SJSA1 (cell line): ENCODE measurements at places on chromosomes 5 and 9. TPM values are rescaled to one million over a fixed set of nuclear protein-coding genes. Genes with fewer than 3 reads are reported as not detected.

The CYFIP2 gene
- 0.06 and 4.1 TPM in 2 replicates for total RNA-seq

The PTTG1 gene
- 659 and 829 TPM in 2 replicates for total RNA-seq

The STC2 gene
- 12.6 and 43.4 TPM in 2 replicates for total RNA-seq

The AQP7 gene
- not detected in 2 replicates for total RNA-seq

The TAF11L10 gene
- total RNA-seq: not detected in 2 replicates

The CSF2 gene
- total RNA-seq: 0.68 TPM in 1 of 2 replicates, not detected in the other

The GKAP1 gene
- 0.37 and 19.0 TPM in 2 replicates for total RNA-seq

The MED7 gene
- 22.8 and 24.7 TPM in 2 replicates for total RNA-seq

The IL9 gene
- not detected in 2 replicates for total RNA-seq

The ABLIM3 gene
- 24.1 and 32.8 TPM in 2 replicates for total RNA-seq

The ADRB2 gene
- 13.8 and 14.9 TPM in 2 replicates for total RNA-seq

The EIF4E1B gene
- total RNA-seq: not detected in 2 replicates

GRCh38 chr5:14998491-14998890 is 126.9 kb upstream of the ANKH start:
- DNase-seq: no peak

- no peak for DNase-seq
Observed at GRCh38 chr5:119070578-119070827, 384 bp upstream of the DMXL1 start.

- DNase-seq: no peak
Observed at GRCh38 chr9:79578891-79579290, 7.1 kb downstream of the TLE4 start.

DNA sequence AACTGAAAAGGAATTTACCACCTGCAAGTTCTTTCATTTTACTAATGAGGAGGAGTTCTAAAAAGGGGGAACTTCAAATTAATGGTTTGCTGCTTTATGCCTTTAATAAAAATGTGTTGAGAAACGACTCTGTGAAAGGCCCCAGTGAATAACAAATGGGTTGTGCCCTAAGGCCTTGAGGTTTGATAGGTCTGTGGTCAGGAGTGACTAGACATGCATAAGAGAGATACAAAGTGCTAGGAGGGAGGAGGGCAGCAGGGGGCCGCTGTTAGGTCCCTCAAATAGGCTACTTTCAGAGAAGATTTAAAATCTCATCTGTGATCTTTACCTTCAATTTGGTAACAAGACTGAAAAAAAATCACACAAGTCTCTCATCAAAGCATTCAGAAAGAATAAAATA is 58.3 kb downstream of the FAM81B start:
- no peak for DNase-seq

GRCh38 chr9:14316602-14317300 is 2.8 kb upstream of the NFIB start:
- DNase-seq: no peak

DNA sequence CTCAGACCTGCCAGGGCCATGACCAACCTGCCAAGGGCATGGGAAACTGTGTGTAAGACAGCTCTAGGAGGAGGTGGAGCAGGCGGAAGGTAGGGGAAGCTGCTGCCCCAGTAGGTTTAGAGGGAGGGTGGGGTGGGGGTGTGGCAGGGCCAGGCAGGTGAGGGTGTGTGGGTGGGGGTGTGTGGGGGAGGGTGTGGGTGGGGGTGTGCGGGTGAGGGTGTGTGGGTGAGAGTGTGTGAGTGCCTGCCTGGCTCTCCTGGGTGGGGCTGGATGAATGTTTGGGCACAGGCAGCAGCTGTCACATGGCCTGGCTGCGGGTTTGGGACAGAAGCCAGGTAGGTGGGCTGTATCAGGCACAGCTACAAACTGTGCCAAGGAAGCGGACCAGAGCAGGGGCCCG is 8.8 kb upstream of the N4BP3 start:
- DNase-seq: no peak

DNA sequence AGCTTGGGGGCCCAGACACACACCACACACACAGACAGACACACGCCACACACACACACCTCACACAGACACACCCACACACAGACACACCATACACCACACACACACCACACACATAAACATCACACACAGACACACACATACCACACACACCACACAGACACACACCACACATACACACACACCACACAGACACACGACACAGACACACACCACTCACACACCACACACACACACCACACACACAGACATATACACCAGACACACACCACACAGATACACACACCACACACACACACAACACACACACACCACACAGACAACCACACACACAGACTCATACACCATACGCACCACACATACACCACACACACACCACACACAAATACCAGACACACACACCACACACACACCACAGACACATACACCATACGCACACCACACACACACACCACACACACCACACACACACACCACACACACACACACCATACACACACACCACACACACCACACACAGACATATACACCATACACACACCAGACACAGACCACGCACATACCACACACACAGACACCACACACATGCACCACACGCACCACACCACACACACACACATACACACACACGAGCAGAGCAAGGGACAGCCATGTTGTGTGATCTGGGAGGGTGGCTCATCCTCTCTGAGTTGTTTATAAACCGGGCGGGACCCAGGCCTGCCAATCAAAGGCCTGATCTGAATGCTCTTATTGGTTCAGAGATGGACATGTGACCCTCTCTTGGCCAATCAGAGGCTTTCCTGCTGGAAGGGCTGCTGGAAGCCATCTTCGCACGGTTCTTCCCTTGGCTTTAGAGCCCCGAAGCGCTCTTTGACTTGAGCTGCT is 148.3 kb downstream of the GAPVD1 start:
- DNase-seq: no peak

- DNase-seq: no peak
Observed at GRCh38 chr5:57436586-57436985, 46.0 kb downstream of the ACTBL2 start.

- DNase-seq: no peak
Observed at GRCh38 chr5:173643964-173644363, 27.5 kb upstream of the BOD1 start.

GRCh38 chr5:134175921-134176510 is 734 bp downstream of the SKP1 start:
- DNase-seq: peak; percentile 52

- no peak for DNase-seq
Observed at GRCh38 chr5:157351802-157352092, 85.8 kb downstream of the CYFIP2 start.

DNA sequence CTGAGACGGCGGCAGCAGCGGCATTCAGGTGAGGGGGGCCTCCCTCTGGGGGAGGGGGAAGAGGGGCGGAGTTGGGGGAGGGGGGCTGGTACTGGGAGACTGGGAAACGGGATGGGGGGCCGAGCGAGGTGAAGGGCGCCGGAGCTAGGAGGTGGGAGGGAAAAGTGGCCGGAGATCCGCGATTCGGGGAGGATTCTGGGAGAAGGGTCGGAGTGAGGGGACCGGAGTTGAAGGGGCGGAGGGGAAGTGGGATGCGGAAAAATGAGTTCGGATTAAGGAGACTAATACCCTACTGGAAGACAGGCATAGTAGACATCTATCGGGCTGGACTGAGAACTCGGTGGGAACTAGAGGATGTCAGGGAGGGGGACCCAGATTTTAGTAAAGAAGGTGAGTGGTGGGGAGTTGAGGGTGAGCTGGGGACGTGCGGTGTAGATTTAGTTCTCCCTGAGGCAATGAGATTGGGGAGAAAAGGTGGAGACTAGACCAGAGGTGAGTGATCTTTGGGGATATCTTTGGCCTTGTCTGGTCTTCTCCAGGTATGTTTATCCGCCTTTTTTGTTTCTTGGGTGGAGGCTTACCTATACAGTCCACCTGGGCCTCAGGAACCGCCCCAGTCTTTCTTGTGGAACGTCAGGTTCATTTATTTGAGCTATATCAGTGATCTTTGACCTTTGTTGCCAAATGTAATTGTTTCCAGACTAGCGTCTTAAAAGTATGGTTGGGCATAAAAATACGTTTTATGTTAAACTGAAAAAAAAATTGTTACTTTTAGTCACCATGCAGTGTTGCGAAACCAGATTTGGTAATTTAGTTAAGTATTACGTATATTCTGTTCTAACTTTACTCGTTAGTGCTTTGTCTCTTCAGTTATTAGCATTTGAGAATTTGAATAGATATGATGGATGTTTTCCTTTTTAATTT is 632 bp downstream of the UBAP1 start:
- DNase-seq: no peak

- no peak for DNase-seq
Observed at GRCh38 chr9:137298401-137299202, 3.5 kb downstream of the NRARP start.

- DNase-seq: no peak
Observed at GRCh38 chr9:133227242-133227860, 18.3 kb upstream of the OBP2B start.

DNA sequence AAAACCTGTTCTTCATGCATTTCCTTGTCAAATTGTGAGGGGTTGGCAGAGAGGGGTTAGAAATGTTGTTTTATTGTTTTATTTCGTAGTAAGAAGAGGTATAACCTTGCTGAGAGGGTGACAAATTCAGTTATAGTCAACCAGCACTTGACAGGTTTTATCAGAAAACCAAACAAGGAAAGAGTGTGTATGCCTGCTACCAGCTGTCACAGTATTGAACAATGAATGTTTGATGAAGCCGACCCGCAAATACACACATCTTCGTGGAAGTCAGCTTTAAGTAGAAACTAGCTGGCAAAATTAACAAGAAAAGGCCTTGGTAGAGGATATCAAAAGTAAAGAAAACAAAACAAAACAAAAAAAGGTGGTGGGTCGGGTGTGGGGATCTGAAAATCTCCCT is 214.6 kb upstream of the TLE4 start:
- DNase-seq: no peak

DNA sequence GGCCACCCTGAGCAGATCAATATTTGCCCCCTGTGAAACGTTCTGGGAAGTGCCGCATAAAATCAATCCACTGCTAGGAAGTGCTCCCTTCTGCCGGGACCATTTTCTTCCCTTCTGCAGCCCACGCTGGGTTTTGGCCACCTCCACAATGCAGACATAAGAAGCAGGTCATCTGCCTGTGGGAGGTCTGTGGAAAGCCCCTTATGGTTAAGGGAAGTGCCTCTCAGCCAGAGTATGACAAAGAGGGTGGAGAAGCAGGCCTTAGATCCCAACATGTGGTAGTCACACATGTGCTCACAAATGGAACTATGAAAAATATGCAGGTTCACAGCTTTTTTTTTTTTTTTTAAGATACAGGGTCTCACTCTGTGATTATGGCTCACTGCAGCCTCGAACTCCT is 82.8 kb downstream of the SLC1A3 start:
- peak; percentile 92 for DNase-seq

- no peak for DNase-seq
Observed at GRCh38 chr5:171469326-171469725, 49.9 kb downstream of the FGF18 start.

DNA sequence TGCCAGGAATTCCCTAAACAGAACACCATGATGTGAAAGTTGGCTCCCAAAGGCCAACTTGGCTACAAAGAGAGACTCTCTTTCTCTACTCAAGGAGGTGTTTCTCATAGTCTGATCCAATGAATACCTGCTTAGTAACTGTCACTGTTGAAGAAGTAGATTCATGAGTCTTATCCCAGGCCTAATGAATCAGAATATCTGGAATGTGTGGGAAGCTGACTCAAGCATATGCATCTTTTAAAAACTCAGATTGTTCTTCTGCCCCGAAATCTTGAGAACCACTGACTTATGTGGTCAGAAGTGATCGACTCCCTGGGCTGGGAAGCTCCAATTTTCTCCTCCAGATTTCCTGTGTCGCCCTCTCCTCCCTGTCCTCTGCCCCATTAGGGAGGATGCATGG is 345.6 kb downstream of the PLK2 start:
- no peak for DNase-seq

DNA sequence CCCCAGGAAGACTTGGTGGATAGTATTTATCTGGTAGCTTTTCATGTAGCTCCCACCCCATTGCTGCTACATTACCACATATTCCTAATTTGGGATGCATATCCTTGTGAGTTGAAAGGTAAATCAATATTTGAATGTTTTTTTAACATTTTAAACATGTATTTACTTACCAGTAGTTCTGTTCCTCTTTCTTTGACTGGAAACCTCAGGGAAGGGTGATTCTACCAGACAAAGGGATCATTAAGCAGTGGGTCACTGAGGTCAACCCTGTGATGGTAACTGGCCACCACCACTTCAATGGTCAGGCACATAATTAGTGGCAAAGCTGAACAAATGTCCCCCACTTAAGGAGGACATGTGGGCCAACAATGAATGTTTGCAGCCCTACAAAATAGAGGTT is 27.2 kb upstream of the KLF9 start:
- no peak for DNase-seq

- DNase-seq: no peak
Observed at GRCh38 chr5:80961376-80962281, 1.5 kb downstream of the RASGRF2 start.
